ENCODE measurements at places on chromosomes 7 and 10.

- DNase-seq = no peak
Observed at GRCh38 chr10:73989594-73990150, 8.2 kb upstream of the VCL start.

DNA sequence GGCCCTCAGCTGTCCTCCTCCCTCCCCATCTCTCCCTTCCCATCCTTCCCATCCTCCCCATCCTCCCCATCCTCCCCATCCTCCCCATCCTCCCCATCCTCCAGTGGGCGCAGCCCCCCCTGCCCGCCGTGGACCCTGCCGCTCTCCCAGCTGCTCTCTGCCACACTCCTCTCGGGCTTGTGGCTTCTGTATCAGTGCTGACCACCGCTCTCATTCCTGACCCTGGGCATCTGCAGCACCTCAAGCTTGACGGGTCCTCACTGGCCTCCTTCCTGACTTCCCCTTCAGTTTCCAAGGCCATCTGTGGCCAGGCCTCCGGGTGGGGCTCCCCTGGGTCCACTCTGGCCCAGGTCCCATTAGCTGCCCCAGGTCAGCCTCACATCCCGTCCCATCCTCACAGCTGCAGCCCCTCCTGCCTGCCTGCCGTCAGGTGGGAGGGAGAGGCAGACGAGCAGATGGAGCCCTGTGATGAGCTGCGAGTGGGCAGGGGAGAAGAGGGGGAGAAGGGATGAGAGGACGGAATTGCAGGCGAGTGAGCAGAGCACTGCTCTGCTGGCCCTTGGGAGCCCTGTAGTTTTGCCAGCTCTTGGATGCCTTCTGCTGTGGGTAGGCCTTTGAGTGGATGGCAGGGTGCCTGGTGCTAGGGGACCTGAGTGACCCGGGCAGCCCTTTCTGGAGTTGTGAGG is 35.7 kb downstream of the LHPP start:
- DNase-seq = no peak

DNA sequence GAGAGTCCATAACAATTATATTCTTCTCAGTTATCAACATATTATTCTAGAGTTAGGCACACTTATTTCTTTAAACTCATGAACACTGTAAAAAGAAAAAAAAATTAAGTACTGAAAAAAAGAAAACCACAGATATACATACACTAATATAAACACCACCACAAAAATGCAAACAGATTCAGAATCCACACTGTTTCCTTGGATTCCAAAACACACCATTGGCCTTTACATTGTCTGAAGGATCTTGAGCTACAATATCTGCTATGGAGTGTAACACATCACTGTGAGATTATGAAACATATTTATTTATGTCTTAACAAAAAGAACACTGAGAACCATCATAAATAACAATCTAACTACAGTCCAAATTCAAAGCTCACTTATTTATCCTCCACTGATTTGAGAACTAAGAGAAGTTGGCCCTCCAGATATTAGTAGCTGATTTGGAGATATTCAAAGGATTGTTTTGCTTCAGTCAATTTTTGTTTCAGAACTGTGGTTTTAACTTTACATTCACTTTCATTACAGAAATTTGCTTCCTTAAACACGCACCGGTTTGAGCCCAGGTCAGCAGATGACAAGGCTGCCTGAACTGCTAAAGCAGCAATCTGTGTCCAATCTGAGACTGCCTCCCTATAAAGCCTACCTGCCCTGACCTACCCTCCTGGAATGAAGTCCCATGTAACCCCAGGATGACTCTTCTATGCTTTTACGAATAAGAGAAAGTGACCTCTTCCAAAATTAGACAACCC is 47.0 kb upstream of the CDK1 start:
- no peak for DNase-seq

GRCh38 chr10:43076876-43077420 is at the start of gene RET:
Gene RET (plus strand): TSS chr10:43077069. CDS start chr10:43077259, 190 bp downstream.
- DNase-seq = no peak

DNA sequence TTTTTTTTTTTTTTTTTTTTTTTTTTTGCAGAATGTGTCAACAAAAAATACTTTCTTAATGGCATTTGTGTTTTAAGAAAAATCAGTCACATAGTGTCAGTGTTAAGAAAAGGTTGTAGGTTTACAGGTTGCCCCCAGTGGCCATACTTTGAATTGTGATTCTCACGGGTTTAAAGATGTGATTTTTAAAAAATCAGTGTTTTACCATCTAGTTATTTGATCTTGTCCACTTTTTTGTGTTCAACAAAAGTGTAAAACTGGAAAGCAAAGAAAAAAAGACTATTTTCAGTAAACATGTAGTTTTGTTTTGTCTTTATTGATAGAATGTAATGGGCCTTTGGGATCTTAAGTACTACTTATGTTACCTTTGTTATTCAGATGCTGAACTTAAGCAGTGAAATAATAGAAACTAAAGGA is 25.7 kb downstream of the SUV39H2 start:
- peak; percentile 7 for DNase-seq

DNA sequence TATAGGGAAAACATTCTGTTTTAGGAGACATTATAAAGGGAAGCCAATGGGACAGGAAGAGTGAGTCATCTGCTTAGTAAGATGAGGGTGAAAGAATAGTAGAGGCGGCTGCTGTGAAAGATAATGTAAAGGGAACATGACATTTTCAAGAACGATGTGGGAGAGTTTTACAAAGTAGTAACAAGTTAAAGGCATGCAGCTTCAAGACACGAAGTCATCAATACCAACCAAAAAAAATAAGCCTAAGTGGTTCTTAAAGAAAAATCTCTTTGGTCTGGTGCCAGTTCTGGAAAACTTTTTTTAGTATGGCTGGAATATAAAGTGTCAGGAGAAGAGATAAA is 6.1 kb downstream of the GSTO1 start:
- no peak for DNase-seq

GRCh38 chr7:157794746-157795065 is 457.9 kb downstream of the DNAJB6 start:
- no peak for DNase-seq

DNA sequence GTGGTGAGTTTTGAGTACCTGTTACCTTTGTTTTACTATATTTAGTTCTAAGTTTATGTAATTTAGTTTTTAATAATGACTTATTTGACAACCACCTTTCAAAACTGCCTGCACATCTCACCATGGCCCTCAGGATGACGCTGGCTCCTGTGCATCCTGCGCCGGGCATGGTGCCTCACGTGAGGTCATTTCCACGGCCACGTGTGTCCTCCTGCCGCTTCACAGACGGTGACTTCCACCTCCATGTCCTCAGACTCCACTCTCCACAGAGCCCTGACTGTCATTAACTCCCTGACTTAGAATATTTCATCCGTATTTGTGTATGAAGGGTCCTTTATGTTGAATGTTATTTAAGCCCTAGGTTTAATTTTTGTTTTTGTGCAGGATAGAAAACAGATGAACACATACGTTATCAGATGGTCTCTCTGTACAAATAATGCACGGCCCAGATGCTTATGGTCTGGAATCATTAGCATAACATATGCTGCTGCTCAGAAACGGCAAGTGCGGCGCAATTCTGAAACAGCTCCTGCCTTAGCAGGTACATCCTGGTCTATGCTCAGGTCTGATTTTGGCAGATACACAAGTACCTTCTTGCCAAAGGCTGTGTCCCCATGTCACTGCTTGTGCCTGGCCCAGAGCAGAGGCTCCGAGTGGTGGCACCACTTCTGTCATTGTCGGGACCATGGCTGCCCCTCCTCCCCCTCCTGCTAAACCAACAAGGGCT is 155.8 kb downstream of the WDR37 start:
- DNase-seq = no peak

DNA sequence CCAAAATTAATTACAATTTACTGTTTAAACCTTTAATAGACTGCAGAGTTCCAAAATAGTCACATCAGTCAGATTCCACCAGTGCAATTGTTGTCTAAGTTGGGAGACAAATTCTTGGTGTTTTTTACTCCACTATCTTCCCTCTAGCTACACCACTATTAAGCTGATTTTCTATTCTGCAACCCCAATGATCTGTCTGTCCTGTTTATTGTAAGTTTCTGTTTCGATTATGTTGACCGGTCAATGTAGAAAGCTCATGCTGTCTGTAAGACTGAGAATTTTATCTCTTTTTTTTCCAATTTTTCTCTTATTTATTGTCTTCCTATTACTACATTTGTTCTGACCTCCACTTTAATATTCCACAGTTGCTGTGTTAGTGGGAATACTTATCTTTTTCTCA is 557.5 kb downstream of the SH2D4B start:
- DNase-seq = no peak

DNA sequence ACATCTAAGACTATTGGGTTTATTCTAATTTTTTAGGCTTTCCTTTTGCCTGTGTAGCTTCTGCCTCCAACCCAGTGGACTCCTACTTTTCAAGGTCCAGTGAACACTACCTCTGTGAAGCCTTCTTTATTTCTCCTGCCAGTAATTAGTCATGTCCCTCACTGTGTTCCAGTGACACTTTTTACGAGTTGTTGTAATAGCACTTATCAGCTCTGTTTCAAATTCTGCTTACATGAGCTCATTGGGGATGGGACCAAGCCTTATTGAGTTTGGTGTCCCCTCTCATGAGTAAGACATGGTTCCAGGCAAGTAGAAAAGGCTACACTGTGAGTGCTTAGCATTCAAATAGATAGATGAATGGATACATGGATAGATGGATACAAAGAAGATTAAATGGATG is 184.6 kb downstream of the HIBADH start:
- DNase-seq = no peak

GRCh38 chr7:43631559-43631958 is 48.7 kb downstream of the STK17A start:
- no peak for DNase-seq
